Endothelial cell of umbilical vein (primary cell): ENCODE measurements at places on chromosomes 12 and 14.
A peak's percentile ranks its signal among the peaks of the same experiment; 100 is the strongest.

GRCh38 chr14:104342435-104343293 is 204.3 kb downstream of the KIF26A start:
- no peak for DNase-seq

- no peak for DNase-seq
These were observed 1.9 kb upstream of the BCL11B start for GRCh38 chr14:99273766-99274345.

GRCh38 chr12:26623136-26623535 is 209.9 kb downstream of the ITPR2 start:
- DNase-seq, result no peak

DNA sequence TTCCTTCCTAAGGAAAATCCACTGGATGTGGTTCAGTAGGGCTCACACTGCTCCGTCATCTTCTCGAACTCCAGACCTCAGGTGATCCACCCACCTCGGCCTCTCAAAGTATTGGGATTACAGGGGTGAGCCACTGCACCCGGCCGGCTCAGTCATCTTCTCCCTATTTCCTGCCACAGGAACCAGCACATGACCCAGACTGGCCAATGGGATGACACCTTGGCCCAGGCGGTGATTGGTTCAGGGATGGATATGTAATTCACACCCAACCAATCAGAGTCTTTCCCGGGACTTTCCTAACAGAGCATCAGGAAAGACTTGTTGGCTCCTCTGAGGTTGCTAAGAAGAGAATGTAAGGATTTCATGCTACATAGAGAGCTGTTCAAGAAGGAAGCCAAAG is 19.2 kb upstream of the C12orf76 start:
- DNase-seq, result no peak

- DNase-seq, result peak; percentile 55
These were observed 541 bp downstream of the GOLT1B start for GRCh38 chr12:21502164-21502496.

DNA sequence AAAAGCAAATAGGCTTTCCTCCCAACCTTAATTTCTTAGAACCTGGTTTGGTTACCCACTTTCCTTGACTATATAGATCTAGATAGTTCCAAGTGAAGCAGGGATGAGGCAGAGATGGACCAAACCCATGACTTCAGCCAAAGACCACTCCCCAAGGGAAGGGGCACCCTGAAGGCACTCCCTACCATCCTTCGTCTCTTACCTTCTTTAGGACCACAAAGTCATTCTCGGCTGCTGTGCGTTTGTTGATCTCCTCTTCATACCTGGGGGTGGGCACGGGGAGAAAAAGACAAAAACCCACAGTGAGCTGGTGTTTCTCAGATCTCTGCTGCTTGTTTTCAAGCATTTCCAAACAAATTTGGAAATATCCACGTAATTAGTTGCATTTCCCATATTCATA is 3.4 kb downstream of the KRT4 start:
- DNase-seq, result no peak

DNA sequence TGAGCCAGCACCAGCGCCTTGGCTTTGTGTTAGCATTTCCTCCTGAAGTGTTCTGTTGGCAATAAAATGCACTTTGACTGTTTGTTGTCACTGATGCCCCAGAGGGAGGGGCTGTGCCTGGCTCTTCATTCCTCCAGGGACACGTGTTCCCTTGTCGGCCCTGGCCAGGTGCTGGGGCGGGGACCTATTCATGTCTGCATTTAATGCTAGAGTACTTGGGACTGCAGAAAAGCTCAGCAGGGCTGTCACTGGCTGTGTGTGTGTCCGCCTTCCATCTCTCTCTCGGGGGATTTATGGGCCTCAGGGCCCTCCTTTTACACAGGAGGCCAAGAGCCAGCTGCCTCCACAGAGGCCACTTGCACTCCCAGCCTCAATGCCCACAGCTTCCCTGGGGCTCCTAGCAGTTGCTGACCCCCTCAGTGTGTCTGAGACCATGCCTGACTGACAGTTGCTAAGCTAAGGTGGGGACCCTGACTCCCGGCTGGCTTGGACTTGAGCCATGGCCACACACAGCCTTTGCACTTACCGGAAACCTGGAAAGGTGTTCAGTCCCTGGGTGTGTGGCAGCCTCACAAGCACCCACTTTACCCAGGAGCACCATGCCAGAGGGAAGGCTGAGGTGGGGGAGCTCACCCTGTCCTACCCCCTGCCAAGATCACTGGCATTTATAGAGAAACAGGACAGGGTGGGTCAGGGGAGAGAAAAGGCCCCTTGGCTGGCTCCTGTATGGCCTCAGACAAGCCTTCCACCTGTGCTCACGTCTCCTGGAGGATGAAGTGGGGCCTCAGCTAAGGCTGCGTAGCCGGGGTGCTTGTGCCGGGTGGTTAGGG is 27.8 kb downstream of the HIP1R start:
- DNase-seq, result no peak
